Ecto neural progenitor cell (in vitro differentiated cells): ENCODE measurements at places on chromosomes 3 and 15.

GRCh38 chr3:6351752-6352151, 509.2 kb upstream of the GRM7 start:
- DNase-seq, result no peak

DNA sequence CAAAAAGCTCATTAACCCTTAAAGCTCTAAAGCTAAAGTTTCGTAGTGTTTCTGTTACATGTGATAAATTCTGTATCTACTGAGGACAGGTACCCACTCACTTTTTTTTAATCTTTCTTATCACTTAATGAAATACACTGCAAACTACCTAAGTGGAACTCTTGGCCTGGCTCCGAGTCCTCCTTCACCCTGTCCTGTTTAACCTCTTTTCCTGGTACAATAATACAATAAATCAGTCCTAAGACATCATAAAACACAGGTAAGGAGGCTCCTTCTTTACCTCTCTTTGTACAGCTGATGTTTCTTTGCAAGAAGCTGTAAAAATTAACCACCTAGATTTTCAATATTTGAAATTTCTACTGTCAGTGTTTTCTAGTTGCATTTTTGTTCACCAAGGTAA, 15.8 kb downstream of the SEMA6D start:
- DNase-seq, result no peak

DNA sequence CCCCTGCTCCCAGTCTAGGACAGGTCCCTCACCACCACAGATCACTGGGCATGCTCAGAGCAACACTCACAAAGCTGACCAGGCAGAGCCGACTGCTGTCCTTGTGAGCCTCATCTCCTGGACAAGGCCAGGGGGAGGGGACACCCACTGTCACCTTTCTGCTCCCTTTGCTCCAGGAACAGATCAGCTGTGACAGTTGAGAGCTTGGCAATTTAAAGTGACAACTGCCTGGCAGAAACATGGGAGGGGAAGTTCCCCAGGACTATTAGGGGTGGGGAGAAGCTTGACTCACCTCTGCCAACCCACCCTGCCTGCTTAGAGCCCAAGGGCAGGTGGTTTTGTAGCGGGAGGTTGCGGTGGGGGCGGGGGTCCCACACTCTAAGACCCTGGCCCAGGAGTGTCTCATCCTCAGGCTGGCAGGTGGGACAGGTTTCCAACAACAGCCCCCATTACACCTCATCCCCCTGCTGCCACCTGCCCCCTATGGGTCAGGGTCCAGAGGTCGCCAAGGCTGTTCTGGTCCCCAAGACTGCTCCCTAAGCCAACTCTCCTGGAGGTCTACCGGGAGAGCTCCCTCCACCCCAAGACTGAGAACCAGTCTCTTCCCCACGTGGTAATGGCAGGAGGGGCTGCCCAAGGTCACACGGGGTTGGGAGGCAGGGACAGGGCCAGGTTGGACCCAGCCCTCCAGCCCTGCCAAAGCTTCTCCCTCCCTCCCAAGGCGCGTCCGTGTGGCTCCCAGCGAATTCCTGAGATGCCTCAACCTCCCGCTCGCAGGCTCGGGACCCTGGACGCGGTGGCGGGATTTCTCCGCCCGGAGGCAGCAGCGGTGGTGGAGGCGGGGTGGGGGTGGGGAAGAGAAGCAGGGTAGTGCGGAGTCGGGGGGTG, 80.4 kb downstream of the IQSEC1 start:
- peak; percentile 86 for DNase-seq

DNA sequence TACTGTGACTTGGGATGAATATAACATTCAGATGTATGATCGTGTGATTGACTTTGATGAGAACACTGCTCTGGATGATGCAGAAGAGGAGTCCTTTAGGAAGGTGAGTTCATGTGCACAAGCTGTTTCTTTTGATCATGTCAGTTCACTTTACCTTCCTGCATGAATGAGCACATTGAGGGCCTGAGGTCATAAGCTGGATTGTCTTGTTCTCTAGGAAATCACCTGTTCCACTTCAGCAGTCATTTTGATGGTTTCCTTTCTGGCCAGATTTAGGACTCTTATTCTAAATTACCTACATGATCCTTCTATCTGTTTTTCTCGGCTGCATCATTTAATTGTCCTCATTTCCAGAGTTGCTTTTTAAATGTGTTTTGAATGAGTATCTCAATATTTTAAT, 4.1 kb downstream of the RCN2 start:
- no peak for DNase-seq

DNA sequence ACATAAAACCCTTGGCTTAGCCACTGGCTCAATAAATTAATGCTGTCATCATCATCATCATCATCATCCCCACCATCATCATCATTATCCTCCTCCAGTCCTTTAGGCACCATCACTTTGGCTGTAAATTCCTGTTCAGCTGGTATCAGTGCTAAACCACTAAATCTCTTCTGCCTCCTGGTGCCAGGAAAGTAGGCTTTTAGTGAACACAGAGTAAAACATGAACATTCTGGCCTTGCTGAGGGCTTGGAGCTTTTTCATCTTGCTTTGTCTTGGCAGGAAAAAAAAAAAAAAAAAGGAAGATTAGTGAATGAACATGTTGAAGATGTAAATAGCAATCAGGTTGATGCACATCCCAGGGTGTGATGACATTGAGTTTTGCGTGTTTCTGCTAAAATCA, 67.3 kb upstream of the EIF1B start:
- DNase-seq, result no peak

DNA sequence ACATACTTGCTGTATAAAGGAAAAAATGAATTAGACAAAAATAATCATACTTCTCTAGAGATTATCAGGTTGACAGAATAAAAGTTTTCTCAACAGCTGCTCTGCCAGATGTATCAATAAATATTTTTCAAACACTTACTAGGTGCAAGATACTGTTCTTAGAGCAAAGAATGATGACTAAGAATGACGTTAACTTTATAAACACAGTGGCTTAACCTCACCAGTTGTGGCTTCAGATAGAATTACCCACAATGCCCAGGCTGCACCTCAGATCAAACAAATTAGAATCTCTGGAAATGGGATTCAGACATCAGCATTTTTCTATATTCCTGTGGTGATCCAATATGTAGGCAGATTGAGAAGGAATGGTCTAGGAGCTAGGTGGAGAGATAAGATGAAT, 422.4 kb upstream of the ATP11B start:
- DNase-seq, result no peak

DNA sequence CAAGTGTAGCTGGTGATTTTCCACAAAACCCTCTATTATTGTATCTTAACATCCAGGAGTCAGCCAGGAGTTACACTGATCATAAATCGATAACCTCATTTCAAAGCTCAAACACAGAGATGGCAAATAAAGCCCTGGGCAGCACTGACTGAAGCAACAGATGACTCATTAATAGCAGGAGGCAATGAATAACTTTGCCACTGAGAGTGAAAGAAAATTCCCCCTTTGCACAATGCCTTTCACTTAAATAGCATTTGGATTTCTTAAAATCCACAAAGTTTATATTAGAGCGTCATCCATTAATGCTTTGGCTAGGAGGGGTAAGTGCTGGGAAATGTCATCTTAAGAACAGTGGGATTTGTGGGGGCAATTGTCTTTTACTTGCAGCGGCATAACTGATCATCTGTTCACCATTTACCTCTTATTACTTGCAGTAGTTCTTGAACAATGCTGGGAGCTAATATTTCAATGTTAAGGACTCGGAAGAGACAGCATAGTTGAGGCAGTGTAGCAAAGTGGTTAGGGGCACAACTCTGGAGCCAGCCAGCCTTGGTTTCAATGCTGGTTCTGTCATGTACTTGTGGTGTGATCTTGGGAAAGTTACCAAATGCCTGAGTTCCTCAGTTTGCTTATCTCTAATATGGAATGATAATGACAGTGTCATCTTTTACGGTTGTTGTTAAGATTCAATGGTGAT, 630.4 kb upstream of the TBL1XR1 start:
- DNase-seq, result no peak

- no peak for DNase-seq
Observed at GRCh38 chr3:56928379-56929068, 126.8 kb upstream of the ARHGEF3 start.

DNA sequence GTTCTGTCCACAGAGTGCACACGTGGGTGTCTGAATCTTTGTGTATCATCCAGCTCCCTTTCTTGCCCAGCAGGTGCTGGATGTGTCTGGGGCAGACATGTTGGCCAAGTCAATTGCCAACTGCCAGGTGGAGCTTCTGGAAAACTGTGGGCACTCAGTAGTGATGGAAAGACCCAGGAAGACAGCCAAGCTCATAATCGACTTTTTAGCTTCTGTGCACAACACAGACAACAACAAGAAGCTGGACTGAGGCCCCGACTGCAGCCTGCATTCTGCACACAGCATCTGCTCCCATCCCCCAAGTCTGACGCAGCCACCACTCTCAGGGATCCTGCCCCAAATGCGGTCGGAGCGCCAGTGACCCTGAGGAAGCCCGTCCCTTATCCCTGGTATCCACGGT, 12.5 kb upstream of the RPP14 start:
- peak; percentile 15 for DNase-seq

DNA sequence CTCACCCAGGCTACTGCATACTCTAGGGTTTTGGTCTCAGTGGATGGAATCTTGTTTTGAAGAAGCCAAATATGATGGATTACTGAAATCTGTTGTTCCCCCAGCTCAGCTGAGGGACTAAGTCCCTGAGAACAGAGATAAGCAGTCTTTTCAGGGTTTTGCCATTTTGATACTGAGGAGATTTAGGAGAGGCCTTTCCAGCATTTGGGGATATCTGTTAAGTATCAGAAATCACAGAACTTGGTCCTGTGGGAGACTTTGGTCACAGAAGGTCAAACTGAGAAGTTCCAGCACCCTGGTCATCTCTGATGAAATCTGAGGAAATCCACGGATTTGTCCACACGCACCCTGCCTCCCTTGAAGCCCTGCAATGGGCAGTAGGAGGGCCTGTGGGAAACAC, 181.0 kb upstream of the GADL1 start:
- no peak for DNase-seq

DNA sequence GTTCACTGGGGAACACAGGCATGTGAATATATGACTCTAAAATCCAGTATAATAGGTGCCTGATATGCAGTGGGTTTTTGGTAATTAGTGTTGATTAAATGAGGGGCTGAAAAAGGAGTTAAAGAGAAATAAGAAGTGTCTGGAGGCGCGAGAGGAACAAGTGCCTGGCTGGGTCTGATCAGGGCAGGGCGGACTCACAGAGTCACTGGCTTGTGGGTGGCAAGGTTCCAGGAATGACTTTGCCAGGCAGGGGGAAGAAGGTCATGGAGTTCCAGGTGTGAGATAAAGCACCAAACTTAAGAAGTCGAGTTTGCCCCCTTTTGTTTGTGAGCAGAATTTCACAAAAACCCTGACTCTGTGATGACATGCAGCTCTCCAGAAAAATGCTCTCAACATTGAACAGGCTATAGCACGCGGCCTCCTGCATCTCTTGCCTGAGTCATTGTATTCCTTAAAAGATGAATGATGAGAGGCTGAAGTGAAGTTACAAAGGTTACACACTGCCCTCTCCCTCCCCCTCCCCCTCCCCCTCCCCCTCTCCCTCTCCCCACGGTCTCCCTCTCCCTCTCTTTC, 63.0 kb upstream of the LMCD1 start:
- DNase-seq, result no peak

GRCh38 chr3:56048331-56048730, 419.9 kb downstream of the ERC2 start:
- no peak for DNase-seq

GRCh38 chr3:48088056-48088748, 72.0 kb upstream of the MAP4 start:
- DNase-seq, result peak; percentile 62

DNA sequence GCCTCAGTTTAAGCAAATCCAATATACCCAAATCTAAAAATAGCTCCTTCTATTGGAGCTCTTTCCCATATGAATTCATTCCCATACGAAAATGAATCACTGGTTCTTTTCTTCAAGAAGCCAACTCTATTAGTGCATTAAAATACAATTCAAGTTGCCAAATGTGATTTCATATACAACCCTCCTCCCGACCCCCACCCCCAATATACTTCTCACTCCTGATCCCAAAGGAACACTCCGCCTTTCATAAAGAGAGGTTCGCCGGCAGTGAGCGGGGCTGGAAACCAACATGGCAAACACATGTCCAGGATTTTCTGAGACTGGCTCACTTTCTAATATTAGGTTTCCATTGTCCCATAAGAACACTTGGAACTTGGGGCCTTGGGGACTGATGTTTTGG, 48.5 kb downstream of the MAGEF1 start:
- DNase-seq, result no peak

- no peak for DNase-seq
Observed at GRCh38 chr15:83062768-83063180, 4.3 kb downstream of the BTBD1 start.

- DNase-seq, result no peak
Observed at GRCh38 chr15:43423793-43424192, 52.9 kb downstream of the TUBGCP4 start.

- DNase-seq, result no peak
Observed at GRCh38 chr15:87527416-87527815, 729.1 kb downstream of the NTRK3 start.

- no peak for DNase-seq
Observed at GRCh38 chr3:154029926-154030325, 91.3 kb upstream of the ARHGEF26 start.

- DNase-seq, result no peak
Observed at GRCh38 chr3:110697961-110698360, 373.7 kb upstream of the NECTIN3 start.

- DNase-seq, result no peak
Observed at GRCh38 chr15:71048913-71049675, 66.2 kb upstream of the THSD4 start.

DNA sequence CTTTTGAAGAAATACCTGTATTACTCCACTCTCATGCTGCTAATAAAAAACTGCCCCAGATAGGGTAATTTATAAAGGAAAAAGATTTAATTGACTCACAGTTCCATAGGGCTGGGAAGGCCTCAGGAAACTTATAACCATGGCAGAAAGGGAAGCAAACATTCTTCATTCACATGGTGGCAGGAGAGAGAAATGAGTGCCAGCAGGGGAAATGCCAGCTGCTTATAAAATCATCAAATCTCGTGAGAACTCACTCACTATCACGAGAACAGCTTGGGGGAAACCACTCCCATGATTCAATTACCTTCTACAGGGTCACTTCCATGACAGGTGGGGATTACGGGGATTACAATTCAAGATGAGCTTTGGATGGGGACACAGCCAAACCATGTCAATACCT, 18.7 kb downstream of the MFSD1 start:
- DNase-seq, result no peak

DNA sequence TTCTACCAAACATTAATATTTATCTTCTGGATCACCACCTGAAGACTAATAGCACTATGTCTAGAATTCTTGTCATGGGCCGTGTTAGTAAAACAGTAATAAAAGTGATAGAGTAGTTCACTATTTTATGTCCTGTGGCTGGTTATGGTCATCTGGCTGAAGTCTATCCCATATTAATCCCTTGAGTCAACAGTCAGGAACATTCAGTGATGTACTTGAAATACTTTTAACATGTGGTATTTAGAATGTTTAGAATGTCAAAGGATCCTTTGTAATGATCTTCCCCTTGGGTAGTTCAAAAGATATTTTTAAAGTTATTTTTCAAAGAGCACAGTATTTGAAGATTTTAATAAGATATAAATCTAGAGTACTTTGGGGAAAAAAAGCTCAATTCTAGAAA, 117.0 kb downstream of the MBNL1 start:
- no peak for DNase-seq

GRCh38 chr3:62252438-62253157, 120.8 kb downstream of the FEZF2 start:
- no peak for DNase-seq
